GM10248 (cell line): ENCODE measurements at places on chromosomes 13 and 19.

GRCh38 chr13:81106348-81106747 is 765.4 kb upstream of the SPRY2 start:
- DNase-seq = no peak

DNA sequence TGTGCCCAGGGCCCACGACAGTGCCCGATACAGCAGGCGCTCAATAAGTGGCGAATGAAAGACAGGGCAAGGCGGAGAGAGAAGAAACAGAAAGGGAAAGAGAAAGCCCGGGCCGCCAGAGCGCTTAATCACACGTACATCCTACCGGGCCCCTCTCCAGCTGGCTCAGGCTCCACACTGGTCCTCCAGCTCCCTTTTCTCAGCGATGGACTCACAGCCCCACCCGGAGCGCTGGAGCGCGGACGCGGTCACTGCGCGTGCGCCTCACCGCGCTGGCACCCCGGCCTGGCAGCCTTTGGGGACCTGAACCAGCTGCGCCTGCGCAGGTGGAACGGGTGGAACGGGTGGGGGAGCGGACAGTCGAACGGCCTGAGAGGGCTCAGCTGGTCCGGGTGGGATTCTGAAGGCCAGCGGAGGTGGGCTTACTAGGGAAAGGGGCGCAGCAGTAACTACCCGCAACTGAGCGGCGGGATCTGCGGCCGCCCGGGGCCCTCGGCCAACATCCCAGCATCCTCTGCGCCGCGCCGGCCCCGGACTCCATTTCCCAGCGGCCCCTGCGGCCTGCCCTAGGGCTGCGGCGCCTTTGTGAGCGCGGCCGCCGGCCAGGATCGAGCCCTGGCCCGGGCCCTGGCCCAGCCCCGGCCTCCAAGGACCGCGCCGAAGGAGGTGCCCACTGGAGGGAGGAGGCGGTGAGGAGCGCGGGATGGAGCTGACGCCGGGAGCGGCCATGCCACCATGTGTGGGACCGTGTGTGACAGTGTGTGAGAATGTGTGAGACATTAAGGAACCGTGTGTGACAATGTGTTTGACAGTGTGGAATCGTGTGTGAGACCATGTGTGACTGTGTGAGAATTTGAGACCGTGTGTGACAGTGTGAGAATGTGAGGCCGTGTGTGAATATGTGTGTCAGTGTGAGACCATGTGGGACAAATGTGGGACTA is at the start of gene ZNF583:
ZNF583 (plus strand) TSS at position 569 of the 941 bp plus-strand sequence. CDS start 2,783 bp downstream, outside the sequence.
- DNase-seq = peak; percentile 93

DNA sequence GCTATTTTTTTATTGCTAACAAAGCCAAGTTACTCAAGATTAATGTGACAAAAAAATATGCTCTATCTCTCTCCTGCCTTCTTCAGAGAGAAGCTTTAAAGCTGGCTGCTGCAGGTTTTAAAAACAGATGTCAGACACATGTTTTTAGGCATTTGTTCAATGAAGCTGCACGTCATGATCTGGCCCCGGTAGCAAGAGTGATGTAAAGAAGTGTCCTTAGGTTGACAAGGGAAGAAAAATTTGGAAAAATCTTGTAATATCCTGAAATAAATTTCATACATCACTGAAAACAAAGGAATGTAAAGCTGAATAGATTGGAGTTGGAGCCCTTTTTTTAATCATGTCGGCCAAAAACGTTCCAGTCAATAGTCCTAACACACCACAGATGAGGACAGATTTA is 531.4 kb upstream of the NBEA start:
- no peak for DNase-seq

DNA sequence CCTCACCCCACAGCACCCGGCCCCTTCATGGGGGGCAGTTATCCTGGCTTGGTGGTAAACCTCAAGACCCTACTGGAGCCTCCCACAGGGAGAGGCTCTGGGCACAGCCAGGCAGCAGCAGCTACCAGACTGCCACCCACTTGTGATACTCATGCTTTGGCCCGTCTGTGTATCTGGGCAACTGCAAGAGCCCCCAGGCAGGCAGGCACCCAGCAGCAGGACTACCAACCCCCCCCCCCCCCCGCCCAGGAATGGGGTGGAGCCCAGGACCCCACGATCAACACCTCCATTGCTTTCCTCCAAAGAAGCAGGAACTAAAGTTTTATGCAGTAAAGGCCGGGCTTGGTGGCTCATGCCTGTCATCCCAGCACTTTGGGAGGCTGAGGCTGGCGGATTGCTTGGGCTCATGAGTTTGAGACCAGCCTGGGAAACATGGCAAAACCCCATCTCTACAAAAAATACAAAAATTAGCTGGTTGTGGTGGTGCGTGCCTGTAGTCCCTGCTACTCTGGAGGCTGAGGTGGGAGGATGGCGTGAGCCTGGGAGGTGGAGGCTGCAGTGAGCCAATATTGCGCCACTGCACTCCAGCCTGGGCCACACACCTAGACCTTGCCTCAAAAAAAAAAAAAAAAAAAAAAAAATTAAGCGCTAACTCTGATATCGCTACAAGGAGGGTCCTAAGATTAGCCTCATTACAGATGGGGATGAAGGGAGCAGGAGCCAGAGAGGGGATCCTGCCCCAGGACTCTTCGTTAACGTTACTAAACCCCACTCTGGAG is 1.1 kb upstream of the LYL1 start:
- DNase-seq = no peak

DNA sequence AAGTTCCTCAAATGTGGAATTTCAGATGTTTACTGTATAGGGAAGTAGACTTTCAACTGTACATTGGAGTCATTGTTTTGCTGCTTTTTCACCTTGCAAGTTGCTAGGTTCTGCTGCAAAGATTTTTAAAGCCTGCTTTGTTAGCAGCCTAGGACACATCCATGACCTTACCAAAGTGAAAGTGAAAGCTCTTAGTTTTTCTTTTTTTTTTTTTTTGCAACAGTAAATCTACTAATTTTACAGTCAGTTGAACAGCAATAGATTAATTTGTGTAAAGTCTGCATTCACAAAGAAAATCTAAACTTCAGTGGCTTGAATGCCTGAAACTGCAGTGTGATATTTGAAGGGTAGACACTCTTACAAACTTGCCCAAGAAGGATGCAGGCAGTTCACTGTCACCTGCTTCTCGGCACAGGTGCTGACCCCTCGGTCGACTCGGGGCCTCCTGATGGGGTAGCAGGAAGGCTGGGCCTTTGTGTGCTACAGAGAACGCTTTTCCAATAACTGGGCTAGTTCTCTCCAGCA is 5.0 kb upstream of the MTIF3 start:
- DNase-seq = peak; percentile 38

DNA sequence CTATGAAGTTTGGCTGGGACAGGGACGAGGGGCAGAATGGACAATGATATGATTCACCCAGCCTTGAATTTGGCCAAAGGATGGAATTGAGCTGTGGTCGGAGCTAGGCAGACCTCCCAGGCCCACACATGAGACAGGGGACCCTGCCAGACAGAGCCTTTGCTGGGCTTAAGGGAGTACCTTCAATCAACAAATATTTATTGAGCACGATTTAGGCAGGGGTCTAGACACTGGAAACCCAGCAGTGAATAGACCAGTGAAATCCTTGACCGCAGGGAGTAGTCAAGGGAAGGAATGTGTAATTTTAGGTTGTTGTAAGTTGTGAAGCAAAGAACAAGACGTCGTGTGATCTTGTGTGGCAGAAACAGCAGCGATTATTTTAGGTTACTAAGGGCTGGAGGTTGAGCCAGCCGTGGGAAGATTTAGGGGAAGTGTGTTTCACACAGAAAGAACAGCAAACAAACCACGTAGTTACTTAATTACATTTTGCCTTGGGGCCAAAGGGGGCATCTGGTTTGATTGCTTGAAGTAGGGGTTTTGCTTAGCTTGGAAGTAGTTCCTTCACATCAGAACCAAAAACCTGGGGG is 16.9 kb upstream of the AP1M2 start:
- peak; percentile 67 for DNase-seq

DNA sequence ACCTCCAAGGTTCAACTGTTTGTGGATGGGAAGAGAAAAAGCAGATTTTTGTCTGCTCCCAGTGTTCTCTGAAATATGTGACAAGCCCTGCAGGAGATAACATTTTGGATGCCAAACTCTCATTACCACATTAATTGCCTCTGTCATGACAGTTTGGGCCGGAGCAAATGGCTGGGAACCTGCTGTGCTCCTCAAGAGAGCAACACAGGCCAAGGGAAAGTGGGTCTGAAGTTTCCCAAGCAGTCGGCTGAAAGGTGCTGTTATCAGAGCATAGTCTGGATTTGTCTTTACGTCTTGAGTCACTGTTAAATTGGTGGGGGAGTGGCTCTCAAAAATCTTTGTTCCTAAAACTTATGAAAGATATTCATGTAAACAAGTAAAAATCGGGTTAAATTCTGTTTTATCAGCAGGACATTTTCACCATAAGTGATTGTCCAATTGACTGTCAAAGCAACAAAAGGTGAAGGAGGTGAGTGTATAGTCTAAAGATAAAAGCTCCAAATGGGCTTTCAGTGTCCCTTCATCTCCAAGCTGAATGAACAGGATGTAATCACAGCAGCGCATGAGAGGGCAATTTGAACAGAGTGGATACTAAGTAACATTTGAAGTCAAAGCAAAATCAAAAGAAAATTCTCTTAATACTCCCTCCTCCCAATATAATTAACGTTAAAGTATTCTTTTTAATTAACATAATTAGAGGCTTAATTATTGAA is 844.8 kb downstream of the PCDH17 start:
- DNase-seq = no peak

DNA sequence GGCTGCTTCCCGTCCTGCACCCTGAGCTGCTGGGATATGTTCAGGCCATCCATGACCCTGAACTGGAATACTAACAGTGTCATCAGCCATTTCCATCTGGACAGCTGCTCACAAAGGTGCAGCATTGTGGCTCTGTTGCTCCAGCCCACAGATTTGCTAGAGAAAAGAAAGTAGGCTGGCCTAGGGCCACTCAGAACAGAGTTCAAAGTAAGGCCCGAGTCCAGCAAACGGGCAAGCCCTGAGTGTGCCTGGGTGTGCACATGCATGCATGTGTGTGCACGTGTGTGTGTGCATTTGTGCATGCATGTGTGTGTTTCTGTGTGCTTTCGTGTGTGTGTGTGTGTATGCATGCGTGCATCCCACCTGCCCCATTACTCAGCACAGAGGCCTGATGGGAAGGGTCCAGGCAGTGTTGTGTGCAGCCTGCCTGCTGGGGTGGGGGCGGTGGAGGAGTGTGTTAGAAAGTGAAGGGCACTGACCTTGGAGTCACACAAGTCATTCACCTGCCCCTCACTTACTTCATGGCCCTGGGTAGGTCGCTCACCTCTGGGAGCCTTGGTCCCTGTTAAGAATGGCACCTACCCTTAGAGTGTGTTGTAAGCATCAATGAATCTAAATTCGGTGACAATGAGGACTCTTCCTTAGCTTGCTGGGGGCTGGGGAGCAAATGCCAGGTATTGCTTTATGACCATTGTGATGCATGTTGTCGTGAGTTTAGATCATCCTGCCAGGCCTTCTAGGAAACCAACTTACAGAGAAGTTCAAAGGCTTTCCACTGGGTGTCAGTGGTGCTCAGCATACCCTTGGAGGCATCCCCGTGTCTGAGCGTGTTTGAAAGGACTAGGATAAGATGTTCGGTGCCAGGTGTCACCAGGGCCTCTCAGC is 53.2 kb downstream of the GPR12 start:
- DNase-seq = peak; percentile 52

DNA sequence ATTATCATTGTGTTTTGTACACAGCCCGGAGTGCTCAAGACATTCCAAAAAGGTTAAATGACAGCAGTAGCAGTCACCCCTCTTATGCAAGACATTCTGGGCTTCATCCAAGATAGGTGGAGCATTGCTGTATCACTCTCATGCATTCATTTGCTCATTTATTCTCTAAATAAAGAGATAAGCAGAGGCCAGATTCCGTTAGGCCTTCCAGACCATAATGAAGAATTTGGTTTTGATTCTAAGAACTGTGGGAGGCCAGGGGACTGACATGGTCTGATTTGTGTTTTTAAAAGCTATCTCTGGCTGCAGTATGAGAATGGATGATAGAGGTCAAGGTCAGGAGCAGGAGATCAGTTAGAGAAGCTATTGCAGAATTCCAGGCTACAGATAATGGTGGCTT is 145.8 kb downstream of the KCNRG start:
- DNase-seq = no peak
